ENCODE measurements at places on chromosomes 3 and 15. TPM values are rescaled to one million over a fixed set of nuclear protein-coding genes. Genes with fewer than 3 reads are reported as not detected.
A peak's percentile ranks its signal among the peaks of the same experiment; 100 is the strongest.

- H3K4me1 ChIP-seq: no peaks in the 10 kb centered on the region
- no peaks in the 10 kb centered on the region for H3K27me3 ChIP-seq
- no peaks in the 10 kb centered on the region for H3K36me3 ChIP-seq
These were observed 334.9 kb upstream of the NR2F2 start for GRCh38 chr15:95995375-95996168.

The GPR62 gene
- total RNA-seq: not detected

The C3orf22 gene
- total RNA-seq: not detected

DNA sequence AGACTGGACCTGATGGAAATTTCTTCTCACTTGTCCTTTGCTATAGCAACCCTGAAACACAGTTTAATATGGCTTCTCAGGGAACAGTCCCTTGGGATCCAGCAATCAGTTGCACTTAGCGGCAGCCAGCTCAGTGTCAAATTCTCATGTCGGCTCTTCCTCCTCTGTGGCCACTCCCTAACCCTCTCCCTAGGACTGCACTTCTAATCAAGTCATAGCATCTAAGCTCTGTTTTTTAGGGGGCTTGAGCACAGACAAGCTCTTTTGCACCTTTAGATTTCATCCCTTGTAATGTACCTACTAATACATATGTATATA lies 250.5 kb upstream of the TLE3 start:
- no peaks in the 10 kb centered on the region for H3K27me3 ChIP-seq
- H3K4me3 ChIP-seq: no peak overlapping the region
- H3K36me3 ChIP-seq: no peaks in the 10 kb centered on the region
- peaks cover 12% of the 10 kb centered on the region for H3K4me1 ChIP-seq
- H3K27ac ChIP-seq: no peak overlapping the region

The UBAP1L gene
- total RNA-seq: 10.0 TPM

The EPHA3 gene
- 3.7 TPM for total RNA-seq

- no peaks in the 10 kb centered on the region for H3K4me1 ChIP-seq
- H3K27ac ChIP-seq: no peak overlapping the region
- H3K4me3 ChIP-seq: no peak overlapping the region
- H3K36me3 ChIP-seq: no peaks in the 10 kb centered on the region
- no peak for DNase-seq
These were observed 141.7 kb downstream of the ITPR1 start for GRCh38 chr3:4634894-4635293.

The GPR27 gene
- 0.32 TPM for total RNA-seq

The GUCA1C gene
- not detected for total RNA-seq

The RASGRP1 gene
- total RNA-seq: 1.3 TPM

DNA sequence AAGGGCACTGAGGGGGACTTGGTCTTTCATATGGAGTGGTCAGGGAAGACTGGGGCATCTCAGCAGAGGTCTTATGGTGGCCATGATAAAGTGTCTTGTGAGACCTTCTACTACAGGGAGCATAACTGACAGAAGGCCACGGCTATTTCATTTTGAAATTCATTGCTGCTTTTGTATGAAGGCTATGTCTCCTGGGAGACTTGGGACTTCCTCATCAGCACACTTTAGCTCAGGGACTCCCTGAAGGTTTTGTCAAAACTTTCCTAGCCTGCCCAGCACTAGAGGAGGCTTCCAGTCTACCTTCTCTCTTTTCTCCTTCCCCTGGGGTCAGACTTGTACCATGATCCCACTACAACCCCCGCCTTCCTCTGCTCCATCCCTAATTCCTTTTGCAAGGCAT lies 77.2 kb upstream of the RASGRF1 start:
- no peak overlapping the region for H3K27ac ChIP-seq
- no peaks in the 10 kb centered on the region for H3K36me3 ChIP-seq
- no peaks in the 10 kb centered on the region for H3K4me1 ChIP-seq
- H3K4me3 ChIP-seq: no peak overlapping the region

- H3K27ac ChIP-seq: peak overlapping the region; percentile 67
- DNase-seq: no peak
- H3K36me3 ChIP-seq: no peaks in the 10 kb centered on the region
- no peaks in the 10 kb centered on the region for H3K27me3 ChIP-seq
- no peaks in the 10 kb centered on the region for H3K4me1 ChIP-seq
These were observed 27.4 kb upstream of the HDAC11 start for GRCh38 chr3:13452490-13453335.

Data from breast epithelium (tissue), 4 donors.